Ureter (tissue), 1 donor: ENCODE measurements at places on chromosomes 3 and 15. TPM values are rescaled to one million over a fixed set of nuclear protein-coding genes. Genes with fewer than 3 reads are reported as not detected.
A peak's percentile ranks its signal among the peaks of the same experiment; 100 is the strongest.

The CFAP20DC gene
- total RNA-seq, result 0.18 TPM

The CCDC9B gene
- 56.5 TPM for total RNA-seq

The ROBO1 gene
- total RNA-seq, result 38.8 TPM

The C3orf85 gene
- not detected for total RNA-seq

The LEO1 gene
- total RNA-seq, result 23.1 TPM

The PARP15 gene
- total RNA-seq, result 3.9 TPM

DNA sequence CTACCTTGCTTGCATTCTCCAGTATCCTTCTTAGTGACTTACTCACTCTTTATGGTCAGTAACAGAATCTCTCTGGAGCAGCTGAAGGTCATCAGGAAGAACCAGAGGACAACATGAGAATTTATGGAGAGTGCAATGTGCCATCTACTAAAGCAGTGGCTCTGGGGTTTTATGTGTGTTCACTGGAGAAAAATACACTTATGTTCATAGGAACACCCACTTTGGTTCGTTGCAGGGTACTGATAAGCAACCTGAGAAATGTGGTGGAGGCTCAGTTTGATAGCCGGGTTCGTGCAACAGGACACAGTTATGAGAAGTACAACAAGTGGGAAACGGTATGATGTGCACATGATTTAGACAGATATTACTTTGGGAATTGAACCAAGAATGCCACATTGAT, 12.8 kb downstream of the CPB1 start:
- DNase-seq, result no peak

- peak; percentile 58 for DNase-seq
Observed at GRCh38 chr15:34588046-34588674, 4.7 kb upstream of the GOLGA8B start.

- DNase-seq, result no peak
Observed at GRCh38 chr3:70531838-70532489, 219.5 kb upstream of the MDFIC2 start.

DNA sequence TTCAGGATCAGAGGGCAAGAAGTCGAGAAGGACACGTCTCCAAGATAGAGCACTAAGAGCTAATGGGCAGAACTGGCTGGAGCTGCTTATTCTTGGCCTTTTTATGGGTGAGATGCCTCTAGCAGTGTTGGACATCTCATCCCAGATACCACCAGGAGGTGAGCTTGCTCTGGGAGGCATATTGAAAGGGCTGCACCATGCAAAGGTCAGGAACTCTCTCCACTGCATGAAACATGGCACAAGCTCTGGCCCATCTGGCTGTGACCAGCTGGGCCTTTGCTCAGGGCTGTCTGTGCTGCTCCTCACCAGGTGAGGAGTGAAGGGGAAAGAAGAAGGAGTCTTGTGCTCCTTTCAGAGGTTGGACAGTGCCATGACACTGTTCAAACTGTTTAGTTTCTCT, 188.7 kb downstream of the THSD4 start:
- DNase-seq, result no peak

- no peak for DNase-seq
Observed at GRCh38 chr3:16789344-16790120, 95.2 kb upstream of the PLCL2 start.

- DNase-seq, result no peak
Observed at GRCh38 chr15:57924598-57924997, 140.9 kb downstream of the ALDH1A2 start.

- no peak for DNase-seq
Observed at GRCh38 chr15:69790632-69791031, 307.1 kb downstream of the TLE3 start.

DNA sequence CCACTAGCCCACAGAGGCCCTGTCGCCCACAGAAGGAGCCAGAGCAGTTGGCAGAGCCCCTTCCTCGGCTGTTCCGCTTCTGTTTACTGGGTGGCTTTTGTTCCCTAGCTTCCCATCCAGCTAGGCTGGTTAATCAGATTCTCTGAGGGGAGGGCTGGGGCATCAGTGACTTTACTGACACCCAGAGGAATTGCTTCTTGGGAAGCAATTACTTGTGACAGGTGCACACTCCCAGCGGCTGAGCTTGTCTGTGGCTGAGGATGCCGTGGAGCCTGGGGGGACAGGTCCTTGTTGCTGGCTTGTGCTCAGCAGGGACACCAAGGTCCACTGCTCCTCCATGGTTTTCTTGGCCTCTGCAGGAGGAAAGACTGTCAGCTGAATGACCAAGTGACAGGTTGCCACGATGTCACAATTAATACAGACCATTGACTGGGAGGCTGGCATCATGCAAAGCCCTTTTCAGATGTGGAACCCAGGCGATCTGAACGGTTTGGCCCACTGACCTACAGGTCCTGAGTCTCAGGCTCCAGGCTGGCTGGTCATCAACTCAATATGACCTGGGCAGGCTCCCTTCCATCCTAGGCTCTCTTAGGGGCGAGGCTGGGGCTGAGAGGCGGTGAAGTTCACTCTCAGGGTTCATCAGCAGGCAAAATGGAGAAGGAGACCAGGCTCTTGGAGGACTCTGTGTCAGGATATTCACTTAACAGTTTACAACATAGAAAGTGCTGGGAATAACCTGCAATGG, 31.8 kb upstream of the SFMBT1 start:
- DNase-seq, result no peak

DNA sequence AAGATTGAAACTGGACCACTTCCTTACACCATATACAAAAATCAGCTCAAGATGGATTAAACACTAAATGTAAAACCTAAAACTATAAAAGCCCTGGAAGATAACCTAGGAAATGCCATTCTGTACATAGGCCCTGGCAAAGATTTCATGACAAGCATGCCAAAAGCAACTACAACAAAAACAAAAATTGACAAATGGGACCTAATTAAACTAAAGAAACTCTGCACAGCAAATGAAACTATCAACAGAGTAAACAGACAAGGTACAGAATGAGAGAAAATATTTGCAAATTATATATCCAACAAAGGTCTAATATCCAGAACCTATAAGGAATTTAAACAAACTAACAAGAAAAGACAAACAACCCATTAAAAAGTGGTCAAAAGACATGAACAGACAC, 173.1 kb upstream of the CCDC54 start:
- DNase-seq, result no peak

- DNase-seq, result no peak
Observed at GRCh38 chr3:154758109-154758868, 321.8 kb upstream of the MME start.

- no peak for DNase-seq
Observed at GRCh38 chr3:132916096-132916495, 122.1 kb upstream of the TMEM108 start.
